ENCODE measurements at places on chromosomes 2 and 18.
A peak's percentile ranks its signal among the peaks of the same experiment; 100 is the strongest.

- no peak for DNase-seq
Measured at GRCh38 chr2:217124050-217124449, 264.2 kb upstream of the TNP1 start.

- DNase-seq: no peak
Measured at GRCh38 chr2:235053651-235054050, 101.8 kb downstream of the SH3BP4 start.

GRCh38 chr2:133344849-133345248 lies 223.4 kb downstream of the NCKAP5 start:
- no peak for DNase-seq

DNA sequence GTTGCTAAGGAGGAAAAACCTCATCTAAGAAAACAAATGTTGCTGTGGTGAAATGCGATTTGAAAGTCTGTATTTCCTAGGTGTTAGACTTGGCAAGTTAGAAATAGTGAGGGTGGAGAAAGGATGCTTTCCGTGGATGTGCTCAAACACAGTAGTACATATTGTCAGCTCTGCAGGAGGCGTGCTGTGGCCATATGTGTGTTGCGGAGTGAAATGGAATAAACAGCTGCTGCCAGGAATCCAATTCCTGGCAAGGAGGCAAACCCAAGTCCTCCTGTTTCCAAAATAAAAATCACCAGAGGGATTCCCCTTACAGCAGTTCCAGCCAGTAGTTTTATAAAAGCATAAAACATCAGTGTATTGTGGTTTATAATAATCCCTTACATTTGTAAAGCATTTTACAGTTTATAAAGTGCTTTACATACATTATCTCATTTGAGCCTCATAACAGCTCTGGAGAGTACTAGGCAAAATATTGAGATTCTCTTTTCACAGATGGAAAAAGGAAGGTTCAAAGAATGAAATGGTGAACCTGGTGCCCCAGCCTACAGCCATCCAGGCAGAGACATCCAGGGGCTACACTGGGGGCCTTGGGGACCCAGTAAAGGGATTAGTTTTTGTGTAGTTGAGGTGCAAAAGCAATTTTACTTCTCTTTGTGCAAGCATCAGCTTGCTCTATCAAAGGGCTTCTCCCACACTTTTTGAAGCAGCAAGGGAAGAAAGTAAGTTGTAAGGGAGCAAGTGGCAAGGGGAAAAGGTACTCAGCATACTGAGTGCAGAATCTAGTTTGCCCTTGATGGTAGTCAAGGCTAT lies 206.0 kb downstream of the AGPS start:
- DNase-seq: peak; percentile 45

DNA sequence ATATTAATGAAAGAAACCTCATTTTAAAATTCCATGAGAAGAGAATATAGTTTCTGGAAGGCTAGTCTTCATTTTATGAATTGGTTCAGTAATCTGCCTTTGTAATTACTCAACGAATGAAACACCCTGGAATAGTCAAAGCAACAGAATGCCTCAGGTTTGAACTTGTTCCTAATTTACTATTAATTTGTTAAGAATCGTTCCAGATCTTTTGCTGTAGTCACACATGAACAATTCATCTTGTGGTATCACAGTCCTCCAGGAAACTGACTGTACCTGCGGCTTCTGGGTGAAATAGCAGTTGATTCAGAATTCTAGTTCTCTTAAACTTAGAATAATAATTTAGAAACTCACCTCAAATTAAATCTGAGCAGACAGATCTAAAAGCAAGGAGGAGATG lies 282.7 kb upstream of the MAP2 start:
- no peak for DNase-seq

DNA sequence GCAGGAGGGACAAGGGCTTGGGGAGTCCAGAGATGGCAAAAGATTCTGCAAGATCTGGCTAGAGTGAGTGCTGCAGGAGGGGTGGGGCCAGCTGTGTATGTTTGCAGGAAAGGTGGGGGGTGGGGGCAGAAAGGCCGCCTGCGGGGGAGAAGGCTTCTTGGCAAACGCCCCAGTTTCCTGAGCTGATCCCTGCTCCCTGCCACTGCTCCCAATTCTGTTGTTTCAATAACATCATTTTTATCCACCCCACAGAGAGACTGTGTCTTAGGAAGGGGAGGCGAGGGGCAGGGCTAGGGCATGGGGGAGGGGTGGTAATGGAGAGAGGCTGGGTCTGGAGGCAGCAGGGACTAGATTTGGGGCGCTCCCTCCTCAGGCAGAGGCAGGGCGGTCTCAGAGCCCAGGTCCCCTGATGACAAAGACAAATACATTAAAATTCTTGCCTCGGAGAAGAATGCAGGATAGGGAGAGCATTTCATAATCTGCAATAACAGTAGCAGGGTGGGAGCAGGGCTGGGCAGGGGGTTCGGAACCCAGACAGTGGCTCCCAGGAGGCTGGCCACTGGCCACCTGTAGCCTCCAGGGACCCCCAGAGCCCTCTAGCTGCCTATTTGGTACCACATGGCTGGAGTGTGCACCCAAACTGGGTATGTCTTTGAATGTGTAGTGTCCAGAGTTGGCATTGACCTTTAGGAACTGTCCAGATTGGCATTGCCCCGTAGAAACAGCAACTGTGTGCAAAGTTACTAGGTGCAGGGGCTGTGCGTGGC lies 2.1 kb upstream of the WNT6 start:
- no peak for DNase-seq

DNA sequence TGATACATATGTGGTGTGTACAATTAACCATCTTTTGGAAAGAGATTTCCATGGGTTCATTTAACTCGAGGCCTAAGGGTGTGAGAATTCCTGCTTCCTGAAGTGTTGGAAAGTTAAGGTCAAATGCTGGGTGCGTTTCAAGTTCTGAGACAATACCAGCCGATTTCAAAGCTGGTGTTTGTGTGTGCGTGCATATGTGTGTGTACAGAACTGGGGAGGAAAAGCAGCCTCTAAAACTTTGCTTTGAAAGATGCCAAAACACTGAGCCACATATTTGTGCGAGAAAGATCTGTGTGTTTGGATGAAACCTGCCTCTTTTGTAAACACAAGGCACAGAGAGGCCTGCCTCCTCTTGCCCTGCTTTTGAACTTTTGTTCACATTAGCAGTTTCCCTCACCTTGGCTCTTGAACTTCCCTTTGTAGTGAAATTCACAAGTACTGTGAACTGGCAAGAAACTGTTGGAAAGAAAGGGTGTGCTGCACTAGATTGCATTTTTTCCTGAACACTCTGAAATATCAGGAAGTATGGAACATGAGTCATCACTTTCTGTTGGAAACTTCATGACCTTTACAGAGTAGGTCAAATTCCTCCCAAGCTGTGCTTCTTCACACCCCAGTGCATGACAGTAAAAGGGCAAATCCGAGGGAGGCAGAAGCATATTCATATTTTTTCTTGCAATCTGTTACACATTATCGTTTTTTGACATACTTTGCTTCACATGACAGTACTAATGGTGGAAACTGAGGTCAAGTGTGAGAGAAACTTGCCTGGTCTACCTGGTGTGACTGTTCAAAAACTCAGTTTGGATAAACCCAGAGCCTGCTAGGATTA lies 20.0 kb upstream of the CAVIN2 start:
- DNase-seq: peak; percentile 96

DNA sequence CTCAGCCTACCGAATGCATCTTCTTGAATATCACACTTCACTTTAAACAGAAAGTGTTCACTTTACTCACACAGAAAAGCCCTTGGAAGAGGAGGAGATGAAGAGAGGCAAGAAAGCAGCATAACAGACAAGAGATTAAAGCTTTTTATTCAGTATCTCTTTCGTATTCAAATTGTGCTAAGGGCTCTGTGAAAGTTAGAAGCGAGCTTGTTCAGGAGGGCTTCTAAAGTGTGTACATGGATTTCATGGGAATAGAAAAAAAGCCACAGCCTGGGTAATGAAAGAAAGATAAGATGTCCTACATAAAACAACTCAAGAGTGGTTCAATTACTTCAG lies 531.9 kb downstream of the TMEM182 start:
- DNase-seq: no peak

Measured in fibroblast of lung (primary cell).